ENCODE measurements at places on chromosomes 2 and 18.

GRCh38 chr2:230627806-230628724, 84.6 kb upstream of the CAB39 start:
- no peak for DNase-seq

- no peak for DNase-seq
Observed at GRCh38 chr18:60147323-60147722, 225.3 kb downstream of the MC4R start.

GRCh38 chr2:95050385-95051300, 25.1 kb downstream of the MAL start:
- DNase-seq: no peak

- no peak for DNase-seq
Observed at GRCh38 chr2:16683576-16683975, 17.9 kb upstream of the CYRIA start.

- no peak for DNase-seq
Observed at GRCh38 chr2:189260361-189260814, 80.8 kb upstream of the COL5A2 start.

GRCh38 chr2:1972011-1972410, 227.7 kb upstream of the PXDN start:
- no peak for DNase-seq

- DNase-seq: no peak
Observed at GRCh38 chr2:233794128-233794658, 16.1 kb downstream of the MROH2A start.

GRCh38 chr2:37418956-37419355, 74.5 kb downstream of the QPCT start:
- DNase-seq: no peak

- no peak for DNase-seq
Observed at GRCh38 chr18:23784832-23785245, 95.6 kb downstream of the LAMA3 start.

DNA sequence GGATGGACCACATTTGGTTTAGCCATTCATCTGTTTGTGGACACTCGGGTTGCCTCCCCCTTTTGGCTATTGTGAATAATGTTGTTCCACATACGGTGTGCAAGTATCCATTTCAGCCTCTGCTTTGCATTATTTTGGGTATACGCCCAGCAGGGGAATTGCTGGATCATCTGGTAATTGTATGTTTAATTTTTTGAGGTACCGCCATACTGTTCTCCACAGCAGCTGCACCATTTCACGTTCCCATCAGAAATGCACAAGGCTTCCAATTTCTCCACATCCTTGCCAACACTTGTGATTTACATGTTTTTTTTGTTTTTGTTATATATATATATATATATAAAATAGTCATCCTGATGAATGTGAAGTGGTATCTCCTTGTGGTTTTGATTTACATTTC, 54.6 kb upstream of the TWIST2 start:
- no peak for DNase-seq

Measured in coronary artery (tissue), 2 donors.